ENCODE measurements at places on chromosomes 11 and 22.

- DNase-seq: no peak
Observed at GRCh38 chr11:124880958-124881357, 15.7 kb downstream of the ROBO3 start.

- DNase-seq: no peak
Observed at GRCh38 chr22:30574997-30575671, 669 bp upstream of the GAL3ST1 start.

DNA sequence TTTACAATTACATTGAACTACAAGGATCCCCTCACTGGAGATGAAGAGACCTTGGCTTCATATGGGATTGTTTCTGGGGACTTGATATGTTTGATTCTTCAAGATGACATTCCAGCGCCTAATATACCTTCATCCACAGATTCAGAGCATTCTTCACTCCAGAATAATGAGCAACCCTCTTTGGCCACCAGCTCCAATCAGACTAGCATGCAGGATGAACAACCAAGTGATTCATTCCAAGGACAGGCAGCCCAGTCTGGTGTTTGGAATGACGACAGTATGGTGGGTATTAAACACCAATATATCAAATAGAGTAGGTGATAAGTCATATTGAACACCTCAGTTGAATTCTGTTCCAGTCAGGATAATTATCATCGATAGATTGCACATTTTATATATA is 4.4 kb downstream of the FBXO7 start:
- no peak for DNase-seq

DNA sequence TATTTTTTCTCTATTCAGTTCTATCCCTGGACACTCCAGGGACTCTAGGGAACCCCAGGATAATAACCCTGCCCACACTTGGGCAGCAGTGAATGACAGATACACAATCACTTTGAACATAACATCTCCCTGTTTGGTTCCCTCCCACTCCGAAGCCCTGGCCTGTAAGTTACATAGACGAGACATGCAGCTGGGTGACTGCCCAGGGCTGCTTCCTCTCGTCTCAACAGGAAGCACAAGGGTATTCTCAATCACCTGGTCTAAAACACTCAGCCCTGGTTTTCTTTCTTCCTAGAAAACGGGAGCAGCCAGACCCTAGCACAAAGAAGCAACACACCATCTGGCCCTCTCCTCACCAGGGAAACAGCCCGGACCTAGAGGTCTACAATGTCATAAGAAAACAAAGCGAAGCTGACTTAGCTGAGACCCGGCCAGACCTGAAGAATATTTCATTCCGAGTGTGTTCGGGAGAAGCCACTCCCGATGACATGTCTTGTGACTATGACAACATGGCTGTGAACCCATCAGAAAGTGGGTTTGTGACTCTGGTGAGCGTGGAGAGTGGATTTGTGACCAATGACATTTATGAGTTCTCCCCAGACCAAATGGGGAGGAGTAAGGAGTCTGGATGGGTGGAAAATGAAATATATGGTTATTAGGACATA is 19.4 kb downstream of the LAYN start:
- DNase-seq: no peak

- DNase-seq: no peak
Observed at GRCh38 chr11:67349457-67349856, 3.9 kb downstream of the POLD4 start.

GRCh38 chr11:46666516-46666915 is 33.9 kb downstream of the ARHGAP1 start:
- DNase-seq: no peak

GRCh38 chr11:72319261-72319660 is 75.3 kb upstream of the PHOX2A start:
- DNase-seq: no peak

DNA sequence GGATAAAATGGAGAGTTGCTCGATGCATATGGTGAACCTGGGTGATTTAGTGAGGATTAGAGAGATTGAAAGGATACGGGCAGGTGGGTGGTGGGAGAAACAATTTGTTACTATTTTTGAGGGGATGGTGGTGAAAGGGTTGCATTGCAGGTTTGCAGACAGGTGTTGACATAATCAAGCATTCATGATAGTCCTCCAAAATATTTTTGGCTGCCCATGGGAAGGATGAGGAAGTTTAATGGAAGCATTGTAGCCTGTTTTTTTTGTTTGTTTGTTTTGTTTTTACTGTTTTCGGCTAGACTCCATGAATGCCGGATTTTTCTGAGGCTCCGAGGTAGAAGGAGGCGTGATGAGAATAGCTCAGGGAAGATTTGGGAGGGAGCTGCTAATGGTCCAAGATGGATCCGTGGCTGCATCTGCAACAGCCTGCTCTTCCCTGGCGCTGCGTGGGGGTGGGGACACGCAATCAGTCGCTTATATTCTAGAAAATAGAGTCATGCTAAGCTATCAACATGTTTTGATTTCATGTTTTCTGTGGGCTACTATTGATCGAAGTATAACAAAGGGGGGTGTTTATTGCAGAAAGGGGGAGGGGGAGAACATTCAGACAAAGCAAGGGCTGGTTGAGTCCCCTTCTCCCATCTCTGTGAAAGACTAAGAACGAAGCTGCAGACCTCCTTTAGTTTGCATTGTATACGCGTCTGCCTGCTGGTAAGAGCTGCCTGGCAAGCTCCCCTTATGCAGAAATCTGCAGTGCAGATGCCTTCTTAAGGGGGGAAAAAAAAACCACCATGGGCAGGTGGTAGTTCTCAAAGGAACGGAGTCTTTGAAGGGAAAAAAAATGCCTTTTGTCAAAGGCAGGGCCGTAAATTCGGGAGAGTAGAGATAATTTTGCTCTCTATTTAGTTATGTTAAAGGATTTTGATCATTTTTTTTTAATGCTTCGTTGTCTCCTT is 1.0 kb downstream of the RTN3 start:
- DNase-seq: peak; percentile 61

DNA sequence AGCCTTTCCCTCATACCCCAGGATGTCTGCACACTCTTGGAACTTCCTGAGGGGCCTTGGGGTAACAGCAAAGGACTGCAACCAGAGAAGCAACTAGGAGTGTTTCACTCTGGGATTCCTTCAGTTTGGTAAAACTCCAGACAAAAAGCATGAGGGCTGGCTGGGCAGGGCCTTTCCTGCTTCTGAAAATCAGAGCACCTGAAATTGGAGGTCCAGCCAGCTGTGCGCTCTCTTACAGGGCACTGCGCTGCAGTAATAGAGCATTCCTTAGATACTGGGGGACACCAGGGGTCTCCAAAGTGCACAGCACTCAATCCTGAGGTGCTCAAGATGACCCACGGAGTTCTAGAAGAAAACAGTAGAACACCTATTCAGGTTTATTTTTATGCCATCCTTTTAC is 49.7 kb downstream of the PLEKHA7 start:
- no peak for DNase-seq

DNA sequence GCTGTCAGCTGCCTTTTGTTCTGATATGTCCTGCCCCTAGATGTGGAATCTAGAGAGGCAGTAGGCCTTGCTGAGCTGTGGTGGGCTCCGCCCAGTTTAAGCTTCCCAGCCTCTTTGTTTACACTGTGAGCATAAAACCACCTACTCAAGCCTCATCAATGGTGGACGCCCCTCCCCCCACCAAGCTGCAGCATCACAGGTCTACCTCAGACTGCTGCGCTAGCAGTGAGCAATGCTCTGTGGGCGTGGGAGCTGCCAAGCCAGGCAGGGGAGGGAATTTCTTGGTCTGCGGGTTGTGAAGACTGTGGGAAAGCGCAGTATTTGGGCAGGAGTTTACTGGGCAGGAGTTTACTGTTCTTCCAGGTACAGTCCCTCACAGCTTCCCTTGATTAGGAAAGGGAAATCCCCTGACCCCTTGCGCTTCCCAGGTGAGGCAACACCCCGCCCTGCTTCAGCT is 98.5 kb downstream of the SMCO4 start:
- peak; percentile 94 for DNase-seq

DNA sequence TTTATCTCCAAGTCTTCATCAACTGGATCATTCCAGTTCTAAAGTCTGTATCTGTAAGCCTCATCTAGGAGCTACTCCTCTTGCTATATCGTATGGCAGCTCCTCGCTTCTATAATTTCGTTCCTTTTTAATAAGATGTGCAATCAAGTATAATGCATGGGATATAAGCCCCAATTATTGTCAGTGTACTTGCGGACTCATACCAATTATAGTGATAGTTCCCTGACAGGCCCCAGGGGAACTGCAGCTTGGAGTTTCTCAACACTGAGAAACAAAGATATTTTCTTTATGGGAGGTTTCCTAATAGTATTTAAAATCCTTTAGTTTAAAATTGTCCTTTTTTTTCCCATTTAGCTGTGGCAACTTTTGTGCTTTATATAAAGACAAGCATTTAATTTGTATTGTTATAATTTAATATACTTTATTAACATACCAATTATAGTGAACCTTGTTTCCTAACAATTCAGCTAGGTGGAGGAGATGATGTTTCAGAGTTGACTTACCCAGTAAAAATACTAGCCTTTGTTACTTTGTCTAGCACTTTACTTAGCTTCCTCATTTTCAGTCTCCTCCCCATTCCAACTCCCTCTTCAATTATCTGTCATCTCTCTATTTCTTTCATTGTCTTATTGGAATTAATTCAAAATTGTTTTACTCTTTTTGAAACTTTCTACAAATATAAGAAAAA is 25.3 kb upstream of the DDX17 start:
- DNase-seq: no peak

DNA sequence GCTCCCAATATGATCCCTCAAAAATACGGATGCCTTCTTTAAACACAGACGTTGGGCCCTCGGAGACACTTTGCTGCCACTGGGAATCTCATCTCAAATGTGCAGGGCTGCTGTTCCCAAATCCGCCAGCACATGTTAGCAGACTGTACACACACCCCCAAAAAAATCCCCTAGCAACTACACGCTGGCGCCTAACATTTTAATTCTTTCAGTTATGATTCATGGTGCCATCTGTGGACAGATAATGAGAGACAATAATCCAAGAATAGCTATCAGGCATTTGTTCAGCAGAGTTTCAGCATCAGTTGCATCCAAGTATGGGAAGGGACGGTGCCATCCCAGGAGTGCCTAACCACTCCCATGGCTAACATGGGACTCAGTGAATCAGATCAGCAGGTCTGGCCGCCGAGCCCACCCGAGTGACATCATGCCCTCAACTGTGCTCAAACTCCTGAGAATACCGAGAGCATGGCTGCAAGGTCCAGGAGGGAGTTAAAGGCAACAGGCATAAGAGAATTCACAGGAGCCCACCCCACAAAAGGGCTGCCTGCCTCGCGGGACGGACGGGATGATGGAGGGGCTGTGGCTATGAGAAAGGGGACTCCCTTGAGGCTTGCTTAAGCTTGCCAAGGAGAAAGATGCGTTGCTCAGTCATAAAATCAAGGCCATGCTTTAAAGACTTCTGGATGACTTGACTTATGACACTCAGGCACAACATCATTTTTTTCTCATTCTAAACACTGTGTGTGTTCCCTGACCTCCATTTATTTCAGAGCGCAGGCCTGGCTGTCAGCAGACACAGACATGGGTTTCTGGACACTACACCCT is 337.0 kb downstream of the SHANK2 start:
- DNase-seq: no peak

GRCh38 chr11:46414879-46415278 is 23.3 kb upstream of the CHRM4 start:
- no peak for DNase-seq

DNA sequence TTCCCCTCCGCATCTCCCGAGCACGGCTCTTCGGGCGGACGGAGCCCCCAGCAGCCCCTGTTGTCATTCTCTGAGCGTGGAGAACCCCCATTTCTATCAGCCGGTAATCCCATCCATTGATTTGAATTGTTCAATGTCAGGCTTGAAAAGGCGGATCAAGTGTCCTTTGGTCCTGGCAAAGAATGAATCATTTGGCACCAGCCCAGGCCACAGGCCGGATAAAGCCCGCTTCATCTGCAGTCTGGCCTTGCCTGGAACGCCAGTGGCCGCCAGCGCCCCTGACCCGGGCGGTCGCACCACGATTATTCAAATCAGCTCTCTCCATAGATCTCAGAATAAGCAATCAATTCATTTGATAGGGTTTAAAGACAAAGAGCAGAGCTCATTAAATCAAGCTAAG is 188.9 kb downstream of the BRD1 start:
- DNase-seq: no peak

DNA sequence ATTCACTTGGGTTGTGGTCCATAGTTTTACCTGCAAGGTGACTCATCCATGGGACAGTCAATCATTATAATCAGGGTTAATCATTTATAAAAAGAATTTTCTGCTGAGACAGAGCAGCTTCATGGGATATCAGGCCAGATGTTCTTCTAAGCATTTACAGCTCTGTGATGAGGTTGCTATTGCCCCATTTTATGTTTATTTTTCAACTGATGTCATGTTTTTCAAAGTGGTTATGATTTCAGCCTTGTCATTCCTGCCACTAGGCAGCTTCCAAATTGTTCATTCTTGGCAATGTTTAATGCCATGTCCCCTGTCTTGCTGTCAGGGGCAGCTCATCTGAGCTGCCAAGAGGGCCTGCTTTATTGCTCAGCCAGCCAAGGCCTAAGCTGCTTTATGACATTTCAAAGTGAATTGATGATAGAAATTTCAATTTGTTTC is 35.9 kb upstream of the ZBED5 start:
- no peak for DNase-seq

GRCh38 chr11:125559888-125560287 is 9.4 kb upstream of the EI24 start:
- no peak for DNase-seq

DNA sequence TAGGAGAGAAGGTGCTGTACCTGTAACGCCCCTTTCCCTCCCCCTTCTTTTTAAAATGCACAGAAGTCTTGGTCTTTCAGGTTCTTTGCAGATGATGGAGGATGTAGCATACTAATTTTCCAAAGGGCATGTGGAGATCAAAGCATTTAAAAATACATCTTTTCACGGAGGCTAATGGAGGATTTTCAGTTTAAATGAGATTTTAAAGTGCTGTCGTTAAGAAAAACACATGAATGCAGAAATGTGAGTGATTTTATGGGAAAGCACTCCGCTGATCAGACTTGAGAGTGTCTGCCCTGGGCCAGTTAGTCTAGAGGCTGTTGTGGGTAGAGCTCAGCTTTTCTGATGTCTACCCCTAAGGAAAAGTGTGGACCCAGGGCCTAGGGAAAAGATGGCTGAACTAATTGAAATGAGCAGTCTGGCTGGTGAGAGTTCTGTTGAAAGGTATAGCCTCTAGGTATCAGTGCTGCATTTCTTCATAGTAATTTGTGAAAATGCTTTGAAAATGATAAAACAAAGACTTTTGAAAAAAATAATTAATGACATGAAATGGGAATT is 2.5 kb downstream of the AMOTL1 start:
- DNase-seq: peak; percentile 53

GRCh38 chr11:515131-515530 is 8.1 kb upstream of the RNH1 start:
- DNase-seq: no peak

GRCh38 chr11:94831529-94831928 is 63.4 kb downstream of the AMOTL1 start:
- DNase-seq: no peak

GRCh38 chr22:29936186-29936585 is 53.2 kb downstream of the MTMR3 start:
- DNase-seq: no peak

- DNase-seq: no peak
Observed at GRCh38 chr11:13104619-13105236, 95.6 kb downstream of the RASSF10 start.
